8988T (cell line): ENCODE measurements at places on chromosomes 16 and 17.

DNA sequence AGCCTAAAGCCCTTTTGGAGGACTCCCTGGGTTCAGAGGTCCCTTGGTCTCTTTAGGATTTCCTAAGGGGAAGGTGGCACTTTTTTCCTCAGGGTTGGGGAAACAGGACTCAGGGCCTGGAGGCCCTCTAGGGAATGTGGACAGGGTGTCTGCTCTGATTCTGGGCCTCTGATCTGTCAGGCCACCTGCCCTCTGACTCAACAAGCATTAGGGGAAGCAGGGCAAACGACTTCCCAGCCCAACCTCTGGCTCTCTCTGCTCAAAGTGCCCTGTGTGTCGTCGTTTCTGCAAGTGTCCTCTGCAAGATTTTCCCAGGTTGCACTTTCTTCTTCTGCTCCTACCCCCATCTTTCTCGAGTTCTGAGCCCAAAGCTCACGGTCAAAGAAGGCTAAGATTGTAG, 6.6 kb upstream of the IGFBP4 start:
- no peak for DNase-seq

GRCh38 chr16:29770250-29770929, 7.7 kb upstream of the ZG16 start:
- no peak for DNase-seq

- DNase-seq: no peak
These were observed 71.6 kb downstream of the METRNL start for GRCh38 chr17:83151056-83151441.

GRCh38 chr17:45441526-45442310, 9.0 kb upstream of the ARHGAP27 start:
- DNase-seq: no peak

GRCh38 chr17:27106982-27107360, 186.9 kb upstream of the WSB1 start:
- DNase-seq: no peak
